ENCODE measurements at places on chromosomes 3 and 15.
A peak's percentile ranks its signal among the peaks of the same experiment; 100 is the strongest.

GRCh38 chr3:185153171-185153771 lies 411 bp upstream of the C3orf70 start:
- peak; percentile 16 for DNase-seq

DNA sequence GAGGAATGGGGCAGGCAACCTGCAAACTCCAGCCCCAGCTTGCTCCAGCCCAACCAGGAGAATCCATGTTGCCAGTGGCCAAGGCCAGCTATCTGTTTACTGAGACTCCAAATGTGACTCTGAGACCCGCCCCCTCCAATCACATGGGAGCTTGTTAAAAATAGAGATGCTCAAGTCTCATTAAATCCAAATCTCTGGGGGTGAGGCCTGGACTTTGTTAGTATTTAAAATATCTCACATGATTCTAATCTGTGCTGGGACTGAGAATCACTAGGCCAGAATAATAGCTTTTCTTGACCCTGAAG lies 224.2 kb upstream of the TBL1XR1 start:
- DNase-seq, result peak; percentile 40

DNA sequence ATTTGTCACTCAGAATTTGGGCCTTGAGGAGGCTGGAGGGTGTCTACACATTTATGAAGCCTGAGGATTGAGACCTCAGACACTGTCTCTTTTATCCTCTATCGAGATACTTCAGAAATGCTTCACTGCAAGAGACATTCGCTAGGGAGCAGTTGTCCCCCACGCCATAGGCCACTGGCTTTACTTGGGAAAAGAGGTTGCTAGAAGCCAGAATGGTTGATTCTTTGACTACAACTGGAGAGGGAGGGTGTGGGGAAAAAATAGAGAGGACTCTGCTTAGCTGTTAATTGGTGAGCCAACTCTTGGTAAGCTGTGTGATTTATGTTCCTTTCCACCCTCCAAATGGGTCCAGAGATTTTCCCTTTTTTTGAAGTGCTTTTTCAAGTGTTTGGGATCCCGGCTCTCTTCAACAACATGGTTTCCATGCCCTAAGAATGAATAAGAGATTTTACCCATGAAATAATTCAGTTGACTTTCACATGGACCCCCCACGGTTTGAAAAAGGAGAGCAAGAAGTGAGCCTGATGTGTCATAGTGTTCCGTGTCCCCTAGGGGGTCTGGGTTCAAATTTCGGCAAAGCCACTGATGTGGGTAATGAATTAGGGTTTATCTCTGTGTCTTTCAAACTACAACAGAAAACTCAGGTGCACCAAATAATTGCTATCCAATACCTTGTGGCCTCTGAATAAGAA lies 2.7 kb downstream of the BOC start:
- no peak for DNase-seq

- no peak for DNase-seq
Measured at GRCh38 chr3:181782306-181782954, 70.7 kb downstream of the SOX2 start.

GRCh38 chr3:177817751-177818150 lies 620.5 kb upstream of the TBL1XR1 start:
- DNase-seq, result no peak

DNA sequence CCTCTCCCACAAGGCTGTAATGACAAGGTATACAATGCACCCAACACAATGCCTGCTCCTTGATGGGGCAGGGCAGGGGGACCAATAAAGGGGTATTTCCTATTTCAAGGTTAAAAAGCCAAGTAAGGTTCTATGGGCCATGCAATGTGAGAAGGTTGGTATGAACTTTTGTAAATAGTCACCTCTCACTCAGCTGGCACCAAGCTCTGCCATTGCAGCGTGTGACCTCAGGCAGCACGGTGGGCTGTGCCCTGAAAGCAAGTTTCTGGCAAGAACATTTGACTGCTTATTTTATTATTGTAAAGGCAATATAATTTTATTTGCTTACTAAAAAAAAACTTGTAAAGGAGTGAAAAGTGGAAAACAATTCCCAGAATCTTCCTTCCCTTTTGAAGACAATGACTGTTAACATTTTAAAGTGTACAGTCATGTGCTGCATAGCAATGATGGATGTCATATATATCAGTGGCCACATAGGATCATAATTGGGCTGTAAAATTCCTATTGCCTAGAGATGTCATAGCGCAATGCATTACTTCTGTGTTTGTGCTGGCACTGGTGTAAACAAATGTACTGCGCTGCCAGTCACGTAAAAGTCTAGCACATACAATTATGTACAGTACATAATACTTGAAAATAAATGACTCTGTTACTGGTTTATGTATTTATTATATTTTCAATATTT lies 167.3 kb upstream of the RORA start:
- DNase-seq, result no peak
